ENCODE measurements at places on chromosomes 2 and 18.
A peak's percentile ranks its signal among the peaks of the same experiment; 100 is the strongest.

DNA sequence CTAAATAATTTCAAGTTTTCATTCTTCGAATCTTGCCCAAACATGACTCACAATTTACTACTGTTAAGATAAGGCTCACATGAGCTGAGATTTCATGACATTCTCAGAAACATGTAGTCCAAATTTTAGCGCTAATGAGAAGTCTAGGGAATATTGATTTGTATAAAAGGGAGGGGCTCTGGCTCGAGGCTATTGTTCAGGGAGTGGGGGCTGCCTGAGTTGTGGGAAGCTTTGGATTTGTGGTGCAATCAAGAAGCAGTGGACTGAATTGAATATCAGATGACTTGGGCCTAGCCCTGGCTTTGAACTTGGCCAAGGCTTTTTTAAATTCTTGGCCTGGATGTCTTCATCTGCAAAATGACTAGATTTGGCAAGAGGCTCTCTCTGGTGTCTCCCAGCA, 674.9 kb upstream of the FANCL start:
- DNase-seq, result no peak

- DNase-seq, result no peak
These were observed 68.2 kb downstream of the HPCAL1 start for GRCh38 chr2:10370895-10371294.

GRCh38 chr2:144998435-144998834, 478.5 kb upstream of the ZEB2 start:
- DNase-seq, result no peak

DNA sequence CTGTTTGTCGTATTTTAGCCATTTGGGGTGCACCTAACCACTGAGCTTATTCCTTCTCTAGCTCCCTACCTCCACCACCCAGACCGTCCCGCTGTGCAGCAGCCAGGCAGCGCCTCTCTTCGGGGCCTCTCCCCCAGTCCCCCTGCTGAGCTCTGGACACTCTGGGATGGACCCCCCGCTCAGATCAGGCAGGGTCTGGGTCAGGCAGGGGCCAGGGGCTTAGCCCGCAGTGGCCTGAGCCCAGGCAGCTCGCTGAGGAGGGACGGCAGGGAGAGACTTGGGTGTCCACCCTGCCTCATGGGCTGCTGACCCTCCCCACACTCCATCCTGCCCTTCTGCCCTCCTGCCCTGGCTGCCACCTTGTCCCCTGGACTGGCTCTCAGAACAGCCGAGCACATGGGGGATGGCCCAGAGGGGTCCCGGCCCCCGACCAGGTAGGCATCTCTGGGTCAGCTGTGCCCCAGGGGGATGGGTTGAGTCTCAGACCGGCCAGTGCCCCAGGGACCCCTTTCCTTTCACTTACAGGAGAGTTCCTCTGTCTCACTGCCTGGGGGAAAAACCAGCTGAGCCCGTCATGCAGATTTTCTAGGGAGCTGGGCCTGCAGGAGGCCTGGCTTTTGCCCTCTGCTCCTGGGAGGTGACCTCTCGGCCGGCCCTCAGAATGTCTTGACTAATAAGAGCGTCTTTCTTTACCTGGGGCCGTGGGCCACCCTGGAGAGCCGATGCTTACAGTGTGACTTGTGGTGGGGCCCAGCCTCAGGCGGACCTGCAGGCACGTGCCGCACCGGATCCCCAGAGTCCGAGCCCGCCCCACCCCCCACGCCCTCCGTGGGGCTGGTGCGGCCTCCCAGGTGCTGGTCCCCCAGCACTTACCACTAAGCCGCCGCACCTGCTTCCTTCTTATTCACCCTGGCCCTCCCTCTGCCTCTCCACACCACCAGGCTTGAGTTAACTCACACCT, 22.8 kb upstream of the PXDN start:
- peak; percentile 33 for DNase-seq

DNA sequence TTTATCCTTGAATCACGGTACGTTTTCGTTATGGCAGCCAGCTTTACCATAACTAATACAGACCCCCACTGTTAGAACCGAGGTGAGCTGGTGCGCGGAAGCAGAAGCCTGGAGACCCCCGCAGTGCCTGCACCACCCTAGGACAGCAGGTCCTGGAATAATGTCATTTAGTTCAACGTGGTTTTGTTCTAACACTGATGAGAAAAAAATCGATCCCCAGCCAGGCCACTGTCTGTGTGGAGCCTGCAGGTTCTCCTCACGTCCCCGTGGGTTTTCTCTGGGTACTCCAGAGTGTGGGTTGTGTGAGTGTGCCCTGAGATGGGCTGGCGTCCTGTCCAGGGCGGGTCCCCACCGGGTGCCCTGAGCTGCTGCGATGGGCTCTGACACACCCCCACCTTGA, 69.9 kb upstream of the ST3GAL5 start:
- DNase-seq, result no peak

- no peak for DNase-seq
These were observed 537 bp upstream of the STAT4 start for GRCh38 chr2:191151331-191151730.

DNA sequence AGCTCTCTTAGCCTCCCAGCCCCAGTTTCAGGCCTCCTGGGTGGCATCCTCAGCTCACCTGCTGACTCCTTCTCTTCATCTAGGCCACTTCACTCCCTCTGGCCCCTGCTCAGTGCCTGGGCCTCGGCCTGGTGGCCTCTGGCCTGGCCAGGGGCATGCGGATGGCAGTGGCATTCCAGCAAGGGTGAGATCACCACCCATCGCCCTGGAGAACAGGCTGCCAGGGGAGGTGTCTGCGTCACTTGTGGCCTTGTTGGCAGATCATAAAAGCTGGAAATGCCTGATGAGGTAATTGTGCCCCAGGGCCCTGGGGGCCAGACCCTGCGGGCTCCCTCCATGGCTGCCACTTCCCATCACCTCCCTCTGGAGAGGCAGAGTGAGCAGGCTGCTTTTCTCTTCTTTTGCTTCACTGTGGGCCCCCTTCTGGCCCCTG, 72.5 kb upstream of the SMAD2 start:
- no peak for DNase-seq

GRCh38 chr18:73797419-73797818, 350.2 kb downstream of the FBXO15 start:
- no peak for DNase-seq

DNA sequence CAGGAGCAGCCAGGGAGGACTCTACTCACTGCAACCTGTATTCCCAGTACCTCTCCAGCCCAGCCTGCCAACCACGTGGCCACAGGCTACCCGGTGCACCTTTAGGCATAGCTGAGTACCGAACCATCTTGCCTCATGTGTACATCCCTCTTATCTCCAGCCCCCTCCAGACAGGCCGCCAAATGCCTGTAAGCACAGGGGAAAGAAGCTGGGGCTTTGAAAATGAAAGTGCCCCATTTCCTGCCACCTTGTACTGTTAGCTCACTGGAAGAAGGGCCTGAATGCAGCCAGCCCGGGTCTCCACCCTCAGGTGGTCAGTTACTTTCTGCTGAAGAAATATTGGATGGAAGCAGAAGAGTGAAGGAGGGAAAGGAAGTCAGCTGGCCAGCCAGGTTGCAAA, 27.2 kb upstream of the RFX8 start:
- DNase-seq, result no peak

- no peak for DNase-seq
These were observed 8.5 kb downstream of the RFX8 start for GRCh38 chr2:101466426-101466825.

- DNase-seq, result no peak
These were observed 99.6 kb downstream of the METTL8 start for GRCh38 chr2:171334171-171334570.

GRCh38 chr2:170425281-170425751, 247.4 kb downstream of the MYO3B start:
- no peak for DNase-seq

GRCh38 chr2:187580462-187581124, 26.4 kb upstream of the TFPI start:
- DNase-seq, result peak; percentile 61

DNA sequence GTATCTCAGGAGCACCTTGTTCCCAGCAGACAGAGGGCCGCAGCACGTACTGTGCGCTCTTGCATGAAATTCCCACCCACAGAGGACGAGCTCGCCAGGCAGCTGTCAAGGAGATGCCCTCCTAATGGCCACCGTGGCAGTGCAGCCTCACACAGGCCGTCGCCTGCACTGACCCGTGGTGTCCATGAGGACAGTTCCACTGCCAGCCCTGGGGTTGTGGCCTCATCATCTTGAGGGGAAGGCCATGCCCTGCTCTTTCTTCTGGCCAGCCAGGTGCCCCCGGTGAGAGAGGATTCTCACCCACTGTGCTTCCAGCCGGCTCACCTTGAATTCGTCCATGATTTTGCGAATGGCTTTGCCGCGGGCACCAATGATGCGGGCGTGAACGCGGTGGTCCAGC, 42.0 kb downstream of the ANO7 start:
- no peak for DNase-seq

DNA sequence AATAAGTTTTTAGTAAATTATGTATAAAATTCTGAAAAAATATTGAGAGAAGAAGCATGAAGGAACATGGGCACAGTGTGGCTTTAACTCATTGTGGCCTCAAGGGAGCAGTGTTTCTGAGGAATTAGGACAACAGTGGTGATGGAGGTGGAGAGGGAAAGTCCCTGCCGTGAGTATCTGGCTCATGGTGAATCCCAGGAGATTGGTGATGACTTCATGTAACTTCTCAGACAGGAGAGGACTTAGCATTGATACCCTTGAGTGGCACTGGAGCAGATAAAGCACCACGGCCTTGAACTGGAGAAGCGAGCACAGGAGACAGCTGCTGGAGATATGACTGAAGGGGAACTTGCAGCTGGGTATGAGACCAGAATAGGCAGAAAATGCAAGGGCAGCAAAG, 35.0 kb upstream of the LRP1B start:
- peak; percentile 48 for DNase-seq

DNA sequence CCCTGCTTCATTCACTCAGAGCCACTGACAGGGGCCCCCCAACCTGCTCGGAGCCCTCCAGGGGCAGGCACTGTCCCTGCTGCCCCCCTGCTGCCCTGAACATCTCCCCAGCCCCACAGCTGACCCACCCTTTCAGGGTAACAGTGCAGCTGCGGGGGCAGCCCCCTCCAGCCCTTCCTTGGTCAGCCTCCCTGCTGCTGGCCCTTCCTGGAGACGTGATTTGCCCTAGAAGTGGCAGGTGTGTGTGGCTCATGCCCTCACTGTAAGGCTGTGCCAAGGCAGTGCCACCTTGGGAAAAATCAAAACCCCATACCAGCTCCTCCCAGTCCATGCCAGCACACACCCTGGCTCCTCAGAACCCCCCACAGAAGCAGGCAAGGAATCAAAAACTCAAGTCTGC, 184.2 kb upstream of the HDAC4 start:
- DNase-seq, result no peak

GRCh38 chr2:69483024-69483423, 45.8 kb upstream of the NFU1 start:
- no peak for DNase-seq

DNA sequence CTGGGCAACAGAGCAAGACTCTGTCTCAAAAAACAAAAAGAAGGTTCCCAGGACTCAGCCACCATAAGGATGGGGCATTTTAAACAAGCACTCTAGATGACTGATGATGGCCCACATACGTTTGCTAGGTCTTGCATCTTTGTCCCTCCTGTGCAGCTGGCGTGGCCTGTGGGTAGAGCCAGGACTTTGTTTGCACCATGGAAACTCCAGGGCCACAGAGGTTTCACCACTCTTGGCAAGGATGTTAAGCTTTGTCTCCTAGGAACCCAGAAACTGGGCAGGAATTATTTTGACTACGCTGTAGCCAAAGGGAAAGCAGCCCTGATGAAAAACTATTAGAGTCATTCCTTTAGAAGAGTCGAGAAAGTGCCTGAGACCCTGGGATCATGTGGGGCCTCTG, 75.3 kb upstream of the STPG4 start:
- no peak for DNase-seq

DNA sequence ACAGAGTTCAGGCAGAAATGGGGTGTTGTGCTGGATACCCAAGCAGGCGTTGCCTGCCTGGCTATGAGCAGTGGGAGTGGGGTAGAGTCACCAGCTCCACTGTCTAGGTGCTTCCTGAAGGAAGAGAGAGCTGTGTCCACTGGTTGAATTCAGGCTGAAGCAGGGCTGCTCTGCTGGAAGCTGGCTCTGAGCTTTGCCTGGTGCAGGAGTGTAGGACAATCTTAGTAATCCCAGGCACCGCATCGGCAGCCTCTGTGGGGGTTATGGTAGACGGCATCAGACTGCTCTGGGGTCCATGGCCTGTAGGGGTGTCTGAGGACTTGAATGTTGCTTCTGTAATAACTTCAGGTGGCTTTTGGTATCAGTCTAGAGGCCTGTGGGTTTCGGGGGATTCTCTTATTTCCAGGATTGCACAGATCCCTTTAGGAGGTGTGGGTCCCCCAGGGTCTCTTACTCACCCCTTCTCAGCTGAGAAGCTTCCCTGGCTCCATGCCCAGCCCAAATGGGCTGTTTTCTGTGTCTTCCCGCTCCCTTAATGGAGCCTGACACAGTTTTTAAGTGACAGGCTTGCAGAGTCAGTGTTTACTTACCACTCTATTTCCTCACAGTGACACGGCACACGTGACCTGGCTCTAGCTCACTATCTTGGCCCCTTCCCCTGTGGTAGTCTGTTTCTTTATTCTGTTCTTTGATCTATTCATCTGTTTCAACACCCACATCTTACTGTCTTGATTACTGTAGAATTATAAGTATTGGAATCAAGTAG, 644.3 kb downstream of the CBLN2 start:
- DNase-seq, result no peak

DNA sequence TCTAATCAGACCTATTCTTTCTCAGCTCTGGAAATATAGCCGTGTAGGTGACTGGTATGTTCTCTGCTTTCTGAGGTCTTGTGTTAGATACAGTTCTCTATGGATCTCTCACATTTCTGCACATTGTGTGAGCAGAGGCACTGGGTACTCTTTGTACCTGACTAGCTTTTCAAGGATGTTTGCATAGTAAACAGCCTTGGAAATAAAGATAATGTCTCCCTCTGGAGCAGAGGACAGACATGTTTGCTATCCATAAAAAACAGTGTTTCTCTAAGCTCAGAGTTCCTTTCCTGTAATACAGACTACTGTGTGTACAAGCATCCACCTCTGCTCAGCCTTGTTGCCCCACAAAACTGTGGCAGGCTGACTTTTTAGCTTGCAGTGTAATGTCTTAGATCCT, 279.2 kb downstream of the CTNNA2 start:
- no peak for DNase-seq

DNA sequence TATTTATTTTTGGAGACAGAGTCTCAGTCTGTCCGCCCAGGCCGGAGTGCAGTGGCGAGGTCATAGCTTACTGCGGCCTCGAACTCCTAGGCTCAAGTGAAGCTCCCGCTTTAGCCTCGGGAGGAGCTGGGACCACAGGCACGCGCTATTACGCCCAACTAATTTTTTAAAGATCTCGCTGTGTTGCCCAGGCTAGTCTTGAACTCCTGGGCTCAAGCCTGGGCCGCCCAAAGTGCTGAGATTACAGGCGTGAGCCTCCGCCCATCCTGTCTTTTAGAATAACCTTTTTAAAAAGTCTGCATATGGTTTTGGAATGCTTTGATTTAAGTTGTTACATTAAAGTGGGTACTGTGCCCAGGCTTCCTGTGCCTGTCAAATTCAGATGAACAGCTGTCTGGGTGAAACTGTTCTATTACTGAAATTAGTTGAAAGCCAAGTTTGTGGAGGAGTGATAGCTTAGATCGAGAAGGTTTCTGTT, 944 bp downstream of the RAB3GAP1 start:
- DNase-seq, result peak; percentile 4
